ENCODE measurements at places on chromosomes 5 and 9. TPM values are rescaled to one million over a fixed set of nuclear protein-coding genes. Genes with fewer than 3 reads are reported as not detected.
A peak's percentile ranks its signal among the peaks of the same experiment; 100 is the strongest.

DNA sequence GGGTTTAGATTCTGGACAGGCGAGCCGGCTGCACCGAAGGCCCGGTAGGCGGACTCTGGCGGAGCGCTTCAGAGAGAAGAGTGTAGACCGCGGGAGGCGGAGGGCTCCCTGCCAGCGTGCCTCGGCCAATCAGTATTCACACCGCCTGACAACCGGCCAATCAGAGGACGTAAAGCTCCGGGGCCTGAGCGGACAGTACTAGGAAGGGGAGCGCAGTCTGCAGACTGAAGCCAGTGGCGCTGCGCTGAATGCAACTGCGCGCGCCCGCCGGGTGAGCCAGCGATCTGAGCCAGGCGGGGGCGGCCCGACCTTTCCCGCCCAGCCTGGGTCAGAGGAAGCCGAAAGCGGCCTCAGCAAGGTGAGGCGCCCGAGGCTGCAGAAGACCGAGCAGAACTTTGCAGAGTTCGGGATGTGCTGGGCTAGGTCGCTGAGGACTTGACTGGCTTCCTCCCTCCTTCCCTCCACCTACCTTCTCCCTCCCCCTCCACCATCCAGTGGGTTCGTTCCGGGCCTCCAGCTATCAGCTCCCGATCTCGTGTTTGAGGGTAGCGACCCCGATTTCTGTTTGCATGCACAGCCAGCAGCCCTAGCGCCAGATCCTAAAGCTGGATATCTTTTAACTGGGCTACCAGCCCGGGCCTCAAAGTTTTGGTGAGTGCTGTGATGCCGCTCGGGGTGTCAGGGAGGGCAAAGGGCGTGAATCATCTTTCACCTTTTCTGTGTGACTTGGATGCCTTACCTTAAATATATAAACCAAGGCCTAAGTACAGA is at the start of gene DMRT2:
DMRT2 (plus strand) TSS at position 233 of the 771 bp plus-strand sequence. CDS start 1,257 bp downstream, outside the sequence.
- peak; percentile 49 for DNase-seq

The ELOVL7 gene
- total RNA-seq, result 2.1 TPM

DNA sequence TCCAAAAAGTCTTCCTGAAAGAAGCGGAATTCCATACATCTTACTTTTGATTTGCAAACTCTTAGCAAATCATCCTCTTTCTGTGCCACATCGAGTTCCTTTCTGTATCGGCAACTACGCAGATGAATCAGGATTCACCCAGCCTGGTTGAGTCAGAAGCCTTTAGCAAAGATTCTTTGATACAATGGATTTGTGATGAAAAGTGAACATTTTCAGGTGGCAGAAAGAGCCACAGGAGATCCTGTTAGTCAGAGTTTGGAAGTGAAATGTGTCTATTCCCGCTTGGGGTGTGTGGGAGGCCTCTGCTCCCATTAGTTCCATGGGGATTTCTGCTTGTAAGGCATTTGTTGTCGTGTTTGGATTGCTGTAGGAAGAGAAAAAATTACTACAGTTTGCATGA is 351.8 kb upstream of the WWC1 start:
- no peak for DNase-seq

The NTRK2 gene
- total RNA-seq, result 16.1 TPM

The SPATA24 gene
- 3.3 TPM for total RNA-seq

DNA sequence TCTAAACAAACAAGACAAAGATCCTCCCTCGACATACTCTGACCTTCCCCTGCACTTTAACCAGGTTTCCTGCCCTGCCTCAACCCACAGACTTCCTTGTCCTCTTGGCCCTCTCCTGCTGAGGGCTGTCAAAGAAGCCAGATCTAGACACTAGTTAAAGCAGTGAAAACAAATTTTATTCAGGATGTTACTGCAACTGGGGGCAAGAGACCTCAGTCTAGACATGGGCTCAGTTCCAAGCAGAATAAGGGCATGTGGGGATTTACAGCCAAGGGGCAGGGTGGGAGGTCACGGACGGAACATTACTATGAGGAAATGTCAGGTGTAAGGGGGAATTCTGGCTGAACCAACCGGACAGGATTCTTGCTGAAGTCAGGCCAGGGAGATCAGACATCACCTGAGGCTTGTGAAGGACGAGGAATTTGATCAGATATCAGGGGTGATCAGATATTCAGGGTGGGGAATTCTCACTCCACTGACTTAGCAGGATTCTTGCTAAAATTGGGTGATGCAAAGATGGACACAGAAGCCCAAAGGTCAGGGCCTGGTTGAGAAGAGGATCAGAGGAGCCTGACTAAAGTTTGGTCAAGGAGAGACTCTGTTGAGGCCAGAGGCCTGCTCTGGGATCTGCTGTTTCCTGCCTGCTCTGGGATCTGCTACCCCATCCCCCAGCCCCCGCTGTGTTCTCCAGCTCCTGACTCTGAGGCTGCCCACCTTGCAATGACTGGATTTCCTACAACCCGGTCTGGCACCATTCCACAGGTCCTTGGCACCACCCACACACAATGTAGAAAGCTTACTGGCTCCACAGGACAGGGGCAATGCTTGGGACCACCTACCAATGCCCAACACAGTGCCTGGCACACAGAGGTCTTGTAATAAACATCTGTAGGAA is 21.5 kb downstream of the GABBR2 start:
- DNase-seq, result no peak

DNA sequence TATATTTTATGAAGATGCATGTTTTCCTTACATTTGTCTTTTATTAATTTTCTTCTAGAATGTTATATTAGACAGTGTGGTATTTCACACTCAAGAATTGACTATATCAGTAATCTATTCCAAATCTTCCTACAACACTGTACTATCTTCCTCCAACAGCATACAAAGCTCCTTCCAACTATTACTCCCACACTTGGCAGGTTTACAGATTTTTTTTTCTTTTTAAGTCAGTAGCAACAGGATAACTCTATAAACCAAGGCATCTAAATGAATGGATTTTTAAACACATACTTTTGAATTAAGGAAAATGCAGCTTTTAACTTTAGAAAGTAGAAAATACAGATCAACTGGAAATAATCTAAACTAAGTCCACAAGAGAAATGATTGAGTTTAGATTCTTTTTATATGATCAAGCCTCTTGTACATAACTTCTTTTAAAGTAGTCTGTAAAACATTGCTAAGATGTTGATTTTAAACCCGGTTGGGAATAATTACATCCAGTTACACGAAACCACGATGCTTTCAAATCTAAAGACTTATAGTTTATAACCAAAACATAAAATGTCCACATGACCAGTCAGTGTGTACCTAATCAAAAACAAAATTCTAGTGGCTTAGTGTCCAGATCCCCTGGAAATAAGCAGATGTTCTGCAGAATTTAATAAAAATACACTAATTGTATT is 281.6 kb downstream of the ADAMTS6 start:
- no peak for DNase-seq

- no peak for DNase-seq
Measured at GRCh38 chr5:135040034-135040332, 6.0 kb upstream of the PITX1 start.

The INSYN2B gene
- total RNA-seq, result 6.9 TPM

DNA sequence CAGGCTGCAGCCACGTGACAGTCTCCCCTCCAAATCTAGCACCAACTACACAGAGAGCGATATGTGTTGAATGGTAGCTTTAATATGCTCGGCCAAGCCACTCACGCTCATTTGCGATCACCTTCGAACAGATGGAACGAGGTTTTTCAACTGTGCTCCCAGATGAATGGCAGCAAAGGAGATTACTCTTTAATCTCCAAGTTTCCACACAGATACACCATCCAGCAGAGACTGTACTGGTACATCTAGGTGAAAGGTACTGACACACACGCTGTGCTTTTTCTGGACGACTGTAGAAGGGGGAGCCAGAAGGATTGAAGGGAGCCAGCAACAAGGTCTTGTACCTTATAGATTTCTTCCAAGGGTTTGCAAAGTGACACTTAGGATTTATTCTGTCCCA is 263.9 kb downstream of the NR3C1 start:
- DNase-seq, result no peak

GRCh38 chr5:98482321-98483300 is 290.9 kb upstream of the RGMB start:
- no peak for DNase-seq
